Cerebellar nuclear complex (tissue), 1 donor: ENCODE measurements at places on chromosomes 11 and 22.

DNA sequence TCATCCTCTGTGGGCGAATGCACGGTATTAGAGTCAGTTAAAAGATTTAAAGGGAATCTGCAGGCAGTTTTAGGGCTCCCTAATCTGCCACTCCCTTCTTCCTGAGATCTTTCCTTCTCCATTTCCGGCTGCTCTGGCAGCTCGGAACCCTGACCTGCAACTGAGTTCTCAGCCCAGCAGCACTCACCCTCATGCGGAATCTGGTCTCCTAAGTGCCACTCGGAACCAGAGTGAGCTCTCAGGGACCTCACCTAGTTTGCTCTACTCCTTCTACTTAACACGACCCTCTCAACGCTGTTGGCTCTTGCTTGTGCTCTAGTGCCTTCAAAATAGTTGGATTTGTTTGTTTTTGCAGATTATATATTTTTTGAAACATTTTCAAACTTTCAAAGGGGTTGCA lies 19.3 kb upstream of the IL10RA start:
- DNase-seq, result no peak

DNA sequence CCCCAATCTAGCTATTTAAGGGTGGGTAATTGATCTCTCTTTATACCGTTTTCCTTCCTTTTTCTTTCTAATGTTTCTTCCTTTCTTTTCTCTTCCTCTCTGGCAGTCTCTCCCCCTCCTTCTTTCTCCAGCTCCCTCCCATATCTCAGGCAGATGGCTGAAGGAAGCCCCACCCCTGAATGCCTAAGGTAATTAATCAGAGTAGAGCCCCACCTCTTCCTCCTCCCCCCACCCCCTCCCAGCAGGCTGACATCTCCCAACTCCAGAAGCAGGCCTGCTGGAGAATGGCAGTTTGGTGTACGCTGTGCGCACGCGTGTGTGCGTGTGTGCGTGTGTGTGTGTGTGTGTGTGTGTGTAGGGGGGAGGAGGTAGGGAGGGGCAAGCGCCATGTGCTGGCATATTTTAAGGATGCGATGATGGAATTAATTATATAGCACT lies 122.6 kb downstream of the APOL5 start:
- peak; percentile 83 for DNase-seq

DNA sequence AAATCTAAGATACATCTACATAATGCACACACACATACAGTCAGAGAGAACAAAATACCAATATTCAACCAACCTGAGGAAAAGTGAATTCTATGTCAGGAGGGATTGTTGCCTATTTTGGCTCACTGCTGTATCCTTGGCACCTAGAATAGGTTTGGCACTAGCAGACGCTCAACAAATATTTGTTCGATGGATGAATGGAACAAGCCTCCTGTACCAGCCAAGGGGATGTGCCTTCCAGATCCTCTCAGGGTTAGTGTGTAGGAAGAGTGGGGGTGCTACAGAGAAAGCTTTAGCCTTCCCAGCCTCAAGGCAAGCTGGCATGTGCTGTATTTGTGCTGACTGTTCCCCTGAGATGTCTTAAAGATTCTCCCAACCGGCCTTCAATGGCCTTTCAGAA lies 23.3 kb upstream of the POU2AF1 start:
- DNase-seq, result no peak

DNA sequence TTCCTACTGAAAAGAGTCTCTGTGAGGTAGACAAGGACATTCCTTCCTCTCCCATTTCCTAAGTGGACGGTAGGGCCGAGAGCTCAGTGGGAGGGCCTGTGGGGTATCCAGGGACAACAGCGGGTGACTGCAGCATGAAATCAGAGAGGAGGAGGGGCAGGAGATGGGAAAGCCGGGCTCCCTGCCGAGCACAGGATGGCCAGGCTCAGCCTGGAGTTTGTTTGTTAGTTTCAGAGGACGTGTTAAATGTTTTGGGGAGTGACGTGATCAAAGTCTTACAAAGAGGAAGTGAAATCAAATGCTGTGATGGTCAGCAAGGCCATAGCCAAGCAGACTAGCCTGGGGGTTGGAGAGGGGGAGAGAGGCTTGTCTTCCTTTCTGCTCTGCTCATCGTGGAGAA lies 152.7 kb downstream of the ADAMTS15 start:
- no peak for DNase-seq

GRCh38 chr11:76640501-76640900 lies 30.0 kb downstream of the LRRC32 start:
- DNase-seq, result no peak

DNA sequence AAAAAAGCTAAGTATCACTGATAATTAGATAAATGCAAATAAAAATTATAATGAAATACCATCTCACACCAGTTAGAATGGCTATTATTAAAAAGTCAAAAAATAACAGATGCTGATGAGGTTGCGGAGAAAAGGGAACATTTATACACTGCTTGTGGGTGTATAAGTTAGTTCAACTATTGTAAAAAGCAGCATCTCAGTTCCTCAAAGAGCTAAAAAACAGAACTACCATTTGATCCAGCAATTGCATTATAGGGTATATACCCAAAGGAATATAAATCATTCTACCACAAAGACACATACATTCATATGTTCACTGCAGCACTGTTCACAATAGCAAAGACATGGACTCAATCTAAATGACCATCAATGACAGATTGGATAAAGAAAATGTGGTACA lies 120.3 kb upstream of the ZBED5 start:
- DNase-seq, result no peak

DNA sequence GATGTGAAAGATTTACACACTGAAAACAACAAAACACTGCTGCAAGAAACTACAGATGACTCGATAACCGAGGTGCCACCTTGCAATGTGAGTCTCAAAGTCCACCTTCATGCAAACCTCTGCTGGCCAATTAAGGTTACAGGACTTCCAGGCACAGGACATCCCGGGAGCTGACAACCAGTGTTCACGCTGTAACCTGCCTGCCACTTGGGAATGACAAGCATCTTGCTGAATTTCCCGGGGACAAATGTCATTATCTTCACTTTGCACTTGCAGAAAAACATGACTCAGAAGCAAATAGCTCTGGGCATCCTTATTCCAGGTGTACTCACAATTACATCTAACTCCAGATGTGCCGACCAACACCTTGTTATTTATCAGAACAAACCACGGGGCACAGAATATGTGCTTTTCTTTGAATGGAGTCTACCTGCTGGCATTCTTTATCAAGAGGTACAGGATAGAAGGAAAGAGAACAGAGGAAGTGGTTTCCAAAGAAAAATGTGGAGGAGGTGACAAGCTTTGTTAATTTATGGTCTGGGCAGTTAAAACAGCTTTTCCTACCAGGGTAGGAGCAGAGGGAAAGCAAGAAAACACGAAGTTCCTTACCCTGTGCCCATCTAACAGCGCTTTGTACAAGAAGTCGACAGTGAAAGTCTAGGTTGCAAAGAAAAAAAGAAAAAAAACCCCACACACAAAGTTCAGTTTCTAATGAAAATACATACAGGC lies 72.3 kb downstream of the SHANK2 start:
- DNase-seq, result no peak

- no peak for DNase-seq
Observed at GRCh38 chr22:44247346-44247745, 65.4 kb downstream of the SHISAL1 start.

GRCh38 chr11:1436468-1437039 lies 46.8 kb downstream of the BRSK2 start:
- no peak for DNase-seq

GRCh38 chr11:69040581-69041260 lies 8.0 kb upstream of the TPCN2 start:
- no peak for DNase-seq

GRCh38 chr22:39205344-39206021 lies 39.3 kb downstream of the PDGFB start:
- no peak for DNase-seq

DNA sequence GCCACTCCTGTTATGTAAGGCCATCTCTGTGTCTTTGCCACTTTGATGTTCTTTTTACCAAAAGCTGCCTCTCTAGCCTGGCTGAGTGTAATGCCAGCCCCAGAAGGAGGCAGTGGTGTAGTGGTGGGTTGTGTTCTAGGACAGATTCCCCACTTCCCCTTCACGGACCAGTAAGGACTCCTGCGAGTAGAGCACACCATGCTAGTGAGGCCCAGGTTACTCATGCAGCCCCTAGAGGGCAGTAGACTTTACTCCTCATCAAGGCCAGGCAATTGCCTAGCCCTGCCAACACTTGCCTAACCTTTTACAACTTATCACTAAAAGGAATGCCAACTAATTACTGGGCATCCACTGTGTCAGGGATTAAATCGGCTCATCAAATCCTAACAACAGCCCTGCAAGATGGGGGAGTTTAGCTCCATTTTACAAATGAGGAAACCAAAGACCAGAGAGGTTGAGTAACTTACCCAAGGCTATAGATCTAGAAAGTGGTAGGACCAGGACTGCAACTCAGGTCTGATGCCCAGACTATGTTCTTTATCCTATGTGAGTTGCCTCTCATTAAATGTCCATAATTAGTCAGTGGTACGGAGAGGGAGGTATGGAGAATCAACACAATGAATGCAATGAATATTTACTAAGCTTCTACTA lies 75.3 kb downstream of the APIP start:
- DNase-seq, result no peak

- no peak for DNase-seq
Observed at GRCh38 chr11:95699631-95700470, 89.7 kb downstream of the FAM76B start.

DNA sequence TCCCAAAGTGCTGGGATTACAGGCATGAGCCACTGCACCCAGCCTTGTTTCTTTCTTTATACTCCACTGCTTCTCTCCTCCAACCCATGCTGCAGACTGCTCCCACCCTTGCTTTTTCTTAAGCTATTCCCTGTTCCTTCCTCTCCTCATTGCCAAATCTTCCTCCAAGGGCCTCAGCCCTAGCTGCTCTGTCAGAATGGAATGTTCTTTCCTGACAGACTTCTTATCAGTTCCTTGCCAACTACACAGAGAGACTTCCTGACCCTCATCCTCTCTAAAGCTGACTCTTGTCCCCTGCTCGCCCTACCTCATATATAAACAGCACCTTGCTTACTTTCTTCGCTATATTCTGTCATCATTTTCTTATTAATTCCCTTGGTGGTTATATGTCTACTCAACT lies 16.9 kb upstream of the PIK3C2A start:
- DNase-seq, result no peak

- DNase-seq, result no peak
Observed at GRCh38 chr11:104609311-104610085, 288.8 kb downstream of the CASP12 start.

DNA sequence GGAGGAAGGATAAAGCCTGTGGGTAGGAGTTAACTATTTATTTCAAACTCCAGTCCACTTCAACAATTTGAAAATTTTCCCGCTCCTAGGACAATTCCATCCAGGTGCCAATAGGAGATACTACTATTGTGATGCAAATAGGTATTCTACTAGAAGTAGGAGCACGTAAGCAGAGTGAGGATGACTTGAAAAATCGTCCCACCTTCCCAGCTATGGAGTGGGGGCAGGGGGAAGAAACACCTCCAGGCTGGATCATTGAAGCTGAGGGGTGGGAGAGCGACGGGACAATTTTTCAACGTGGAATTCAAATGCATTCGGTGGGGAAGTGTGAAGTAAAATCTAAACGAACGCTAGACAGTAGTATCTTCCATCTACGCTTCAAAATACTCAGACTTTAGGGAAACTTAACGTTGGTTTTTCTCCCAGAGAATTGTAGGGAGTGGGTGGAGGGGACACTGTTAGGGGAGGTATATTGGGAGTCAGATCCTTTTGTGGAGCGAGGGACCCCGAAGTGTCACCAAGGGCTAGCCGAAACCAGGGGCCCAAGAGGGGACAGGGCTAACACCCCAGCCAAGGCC lies 523 bp upstream of the ARHGAP42 start:
- DNase-seq, result no peak

- DNase-seq, result no peak
Observed at GRCh38 chr11:67293090-67293489, 4.0 kb downstream of the ANKRD13D start.

DNA sequence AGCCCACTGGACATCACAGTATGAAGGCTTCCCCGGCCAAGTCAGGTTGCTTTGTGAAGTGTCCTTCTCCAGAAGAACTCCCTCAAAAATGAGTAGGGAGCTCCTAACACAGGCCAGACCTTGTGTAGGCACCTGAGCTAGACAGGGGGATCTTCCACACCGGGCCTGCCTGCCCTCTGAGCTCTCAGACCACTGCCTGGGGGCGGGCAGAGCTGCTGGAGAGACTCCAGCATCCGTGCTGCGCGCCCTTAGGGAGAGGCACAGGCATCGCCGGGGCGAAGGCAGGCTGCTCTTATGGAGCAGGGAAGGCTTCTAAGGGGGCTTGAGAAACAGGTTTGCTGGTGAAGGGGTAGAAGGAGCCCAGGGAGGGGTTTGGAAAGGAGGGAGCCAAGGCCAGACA lies 4.4 kb downstream of the KCNJ5 start:
- DNase-seq, result no peak

DNA sequence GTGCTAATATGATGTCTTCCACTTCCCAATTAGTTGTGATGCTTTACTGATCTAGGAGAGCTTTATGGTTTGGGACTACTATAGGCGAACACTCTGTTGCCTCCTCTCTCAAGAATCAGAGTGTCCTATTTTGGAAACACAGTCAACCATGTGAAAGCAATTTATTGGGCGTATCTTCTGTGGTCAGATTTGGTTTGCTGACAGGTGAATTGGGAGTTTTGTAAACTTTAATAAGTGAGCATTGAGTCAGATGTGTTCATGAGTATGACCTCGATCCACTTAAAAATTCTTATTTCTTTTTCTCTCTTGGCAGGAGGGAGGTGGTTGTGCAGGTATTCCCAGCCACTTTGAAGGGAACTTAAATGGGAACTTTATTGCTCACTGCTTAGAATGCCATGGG lies 4.4 kb downstream of the CAT start:
- DNase-seq, result no peak

GRCh38 chr11:77375107-77375506 lies 73.6 kb upstream of the GDPD4 start:
- no peak for DNase-seq

- no peak for DNase-seq
Observed at GRCh38 chr11:2156416-2157182, 4.4 kb downstream of the INS start.

DNA sequence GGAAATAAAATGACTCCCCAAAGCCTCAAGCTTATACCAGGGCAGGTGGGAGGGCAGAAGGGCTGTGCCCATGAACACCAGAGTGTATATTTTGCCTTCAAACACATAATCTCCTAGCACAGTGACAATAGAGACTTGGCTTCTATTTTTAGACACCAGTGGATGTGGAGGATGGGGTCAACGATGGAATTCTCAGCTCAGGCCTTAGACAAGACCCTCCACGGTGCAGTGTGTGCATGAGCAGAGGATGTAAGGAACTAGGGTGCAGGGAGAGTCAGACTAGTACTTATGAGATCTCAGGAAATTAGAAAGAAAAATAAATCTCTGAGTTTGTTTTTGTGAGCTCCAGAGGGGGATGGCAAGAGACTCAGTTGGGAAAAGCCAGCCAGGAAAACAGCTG lies 113.6 kb upstream of the CADM1 start:
- DNase-seq, result no peak

- no peak for DNase-seq
Observed at GRCh38 chr11:32429477-32429876, 5.9 kb downstream of the WT1 start.

GRCh38 chr11:78921509-78921908 lies 346.8 kb upstream of the NARS2 start:
- DNase-seq, result no peak

GRCh38 chr11:109939166-109939810 lies 153.9 kb upstream of the ZC3H12C start:
- DNase-seq, result peak; percentile 9

GRCh38 chr11:1485504-1485885 lies 1.1 kb downstream of the MOB2 start:
- no peak for DNase-seq
